Subcutaneous adipose tissue (tissue), 4 donors: ENCODE measurements at places on chromosomes 2 and 18. TPM values are rescaled to one million over a fixed set of nuclear protein-coding genes. Genes with fewer than 3 reads are reported as not detected.

RGPD8 gene
- total RNA-seq: 52.5 TPM

GRHL1 gene
- total RNA-seq: 3.7 TPM

SERPINB4 gene
- total RNA-seq: not detected

RETREG2 gene
- total RNA-seq: 30.7 TPM

EHD3 gene
- 5.1 TPM for total RNA-seq

NOSTRIN gene
- 118 TPM for total RNA-seq

HRH4 gene
- 0.68 TPM for total RNA-seq
